ENCODE measurements at places on chromosomes 12 and 14. TPM values are rescaled to one million over a fixed set of nuclear protein-coding genes. Genes with fewer than 3 reads are reported as not detected.

The LHX5 gene
- total RNA-seq = not detected

- ATAC-seq = peak; percentile 57
Measured at GRCh38 chr14:35332517-35333263, 40.5 kb downstream of the PSMA6 start.

The KRT79 gene
- total RNA-seq = 0.32 TPM

The SMIM41 gene
- not detected for total RNA-seq

- ATAC-seq = no peak
Measured at GRCh38 chr12:77645966-77646598, 184.6 kb upstream of the NAV3 start.
